ENCODE measurements at places on chromosomes 2 and 18.

DNA sequence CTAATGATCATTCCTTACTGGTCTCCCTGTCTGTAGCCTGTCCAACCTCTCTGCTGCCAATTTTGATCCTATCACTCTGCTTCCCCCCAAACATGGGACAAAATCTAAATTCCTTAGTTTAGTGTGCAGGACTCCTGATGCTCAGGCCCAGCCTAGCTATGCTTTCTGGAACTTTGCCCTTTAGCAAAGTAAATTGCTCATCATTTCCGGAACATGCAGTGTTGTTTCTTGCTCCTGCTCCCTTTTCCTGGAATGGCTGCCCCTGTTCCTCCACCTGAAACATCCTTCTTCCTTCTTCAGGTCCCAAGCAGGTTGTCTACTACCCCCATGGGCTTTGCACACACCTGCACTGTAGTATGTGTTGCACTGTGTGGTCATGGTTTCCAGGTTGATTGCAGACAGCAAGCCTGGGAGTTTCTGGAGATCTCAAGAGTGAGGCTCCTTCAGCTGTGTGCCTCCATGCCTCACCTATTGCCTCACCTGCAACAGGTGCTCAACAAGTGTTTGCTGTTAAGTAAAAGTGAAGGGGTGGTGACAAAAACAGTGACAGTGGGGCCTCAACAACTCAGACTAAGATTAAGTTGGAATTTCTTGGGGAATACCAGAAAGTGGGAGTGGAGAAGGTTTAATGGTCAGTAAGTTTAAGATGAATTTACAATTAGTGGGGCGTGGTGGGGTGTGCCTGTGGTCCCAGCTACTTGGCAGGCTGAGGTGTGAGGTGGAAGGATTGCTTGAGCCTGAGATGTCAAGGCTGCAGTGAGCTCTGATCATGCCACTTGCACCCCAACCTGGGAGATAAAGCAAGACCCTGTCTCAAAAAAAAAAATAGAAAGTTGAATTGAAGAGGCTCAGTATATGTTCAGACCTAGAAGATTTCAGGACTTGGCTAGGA lies 120.0 kb downstream of the DNAH6 start:
- no peak for DNase-seq

DNA sequence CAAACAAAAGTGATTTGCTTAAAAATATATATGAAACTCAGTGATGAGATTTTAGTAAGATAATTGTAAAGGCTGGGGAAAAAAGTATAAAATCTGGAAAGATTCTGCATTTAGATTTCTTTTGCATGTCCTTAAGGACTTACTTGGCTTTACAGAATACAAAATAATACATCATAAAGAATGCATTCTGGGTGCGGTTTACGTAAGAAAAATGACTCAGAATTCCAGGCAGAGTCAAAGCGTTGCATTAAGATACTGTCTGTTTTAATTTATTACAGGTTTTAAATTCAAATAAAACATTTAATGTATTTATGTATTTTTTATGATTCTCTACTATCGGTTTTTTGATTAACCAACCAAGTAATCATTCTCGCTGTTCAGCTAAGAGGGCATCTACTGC lies 178.0 kb downstream of the SH3BP4 start:
- no peak for DNase-seq

- no peak for DNase-seq
Measured at GRCh38 chr18:61554117-61554776, 221.0 kb downstream of the CDH20 start.

DNA sequence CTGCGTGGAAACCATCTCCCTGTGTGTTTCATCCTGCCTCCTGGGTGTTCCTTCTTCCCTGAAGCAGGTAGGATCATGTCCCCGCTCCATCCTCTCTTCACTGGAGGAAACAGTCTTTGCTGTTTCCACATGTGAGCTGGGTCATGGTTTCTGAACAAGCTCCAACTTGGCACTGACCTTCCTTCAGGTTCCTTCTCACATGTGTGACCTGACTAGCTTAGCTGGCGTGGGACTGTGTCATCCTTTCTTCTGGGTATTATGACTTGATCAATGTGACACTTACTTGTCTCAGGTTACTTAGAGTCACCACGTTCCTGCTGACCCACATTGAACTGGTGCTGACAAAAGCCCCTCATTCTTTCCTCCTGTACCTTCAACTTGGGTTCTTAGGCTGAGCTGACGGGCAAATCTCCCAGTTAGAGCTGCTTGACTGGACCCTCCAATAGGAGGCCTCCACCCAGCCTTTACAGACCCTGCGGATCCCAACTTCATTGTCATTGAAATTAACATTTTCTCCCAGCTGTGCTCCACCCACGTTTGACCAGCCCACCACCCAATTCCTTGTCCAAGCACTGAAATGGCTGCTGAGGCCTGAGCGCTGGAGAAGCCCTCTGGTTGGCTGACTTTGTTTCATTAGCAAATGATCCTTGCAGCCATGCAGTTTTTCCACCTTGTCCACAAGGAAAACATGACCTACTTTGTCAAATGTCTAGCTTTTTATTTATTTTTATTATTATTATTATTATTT lies 128.1 kb downstream of the DDX1 start:
- DNase-seq = no peak

GRCh38 chr2:56179931-56180330 lies 3.9 kb upstream of the CCDC85A start:
- no peak for DNase-seq

GRCh38 chr2:180110469-180110868 lies 103.4 kb upstream of the CWC22 start:
- no peak for DNase-seq

- DNase-seq = no peak
Measured at GRCh38 chr2:242034138-242034537, 164.6 kb downstream of the RTP5 start.

DNA sequence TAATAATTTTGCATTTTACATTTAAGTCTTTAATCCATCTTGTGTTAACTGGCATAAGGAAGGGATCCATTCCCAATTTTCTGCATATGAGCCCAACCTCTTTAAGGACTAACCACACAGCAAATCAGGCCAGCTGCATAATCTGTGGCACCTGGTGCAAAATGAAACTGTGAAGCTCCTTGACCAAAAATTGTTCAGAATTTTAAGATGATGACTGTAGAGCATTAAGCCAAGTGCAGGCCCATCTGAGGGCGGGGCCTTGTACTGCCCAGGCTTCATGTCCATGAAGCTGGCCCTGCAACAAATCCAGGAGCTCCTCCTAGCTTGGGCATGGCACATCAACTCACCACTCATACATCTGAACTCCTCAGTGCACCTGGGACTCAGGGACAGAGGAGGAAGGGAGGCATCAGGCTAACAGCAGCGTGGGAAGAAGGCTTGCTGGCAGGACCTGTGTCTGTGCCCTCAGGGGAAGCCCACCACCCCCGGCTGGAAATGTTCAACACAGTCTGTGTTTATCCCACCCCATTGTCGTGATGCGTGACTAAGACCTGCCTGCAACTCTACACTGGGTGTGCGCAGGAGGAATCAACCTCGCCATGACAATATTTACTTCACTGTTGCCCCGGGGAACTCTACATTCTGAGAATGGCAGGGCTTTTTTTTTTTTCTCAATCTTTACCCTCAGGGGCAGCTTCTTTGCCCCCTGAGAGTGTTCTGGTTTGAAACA lies 128.9 kb upstream of the SIX2 start:
- no peak for DNase-seq

DNA sequence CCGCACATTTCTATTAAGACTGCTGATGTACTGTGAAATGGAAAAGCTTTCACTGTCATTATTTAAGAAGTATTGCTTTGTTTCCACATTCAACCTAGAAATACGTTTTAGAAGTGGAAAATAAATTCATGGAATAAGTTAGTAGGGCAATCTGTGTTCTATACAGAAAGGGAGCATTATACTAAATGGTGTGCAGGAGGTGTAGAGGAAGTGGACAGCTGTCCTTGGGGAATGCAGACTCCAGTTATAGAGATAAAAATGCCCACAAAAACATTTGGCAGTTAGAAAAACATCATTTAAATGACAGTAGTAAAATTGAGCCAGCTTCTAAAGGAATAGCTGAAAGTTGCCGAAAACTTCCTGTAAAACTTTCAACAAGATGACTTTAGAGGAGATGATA lies 46.8 kb downstream of the PIK3C3 start:
- no peak for DNase-seq

GRCh38 chr2:226984750-226985582 lies 149.1 kb downstream of the RHBDD1 start:
- peak; percentile 54 for DNase-seq

- DNase-seq = no peak
Measured at GRCh38 chr2:234684466-234684865, 187.6 kb upstream of the ARL4C start.

GRCh38 chr2:239719791-239720360 lies 305.3 kb downstream of the NDUFA10 start:
- DNase-seq = no peak

- DNase-seq = no peak
Measured at GRCh38 chr2:152715854-152716428, 1.3 kb downstream of the PRPF40A start.

DNA sequence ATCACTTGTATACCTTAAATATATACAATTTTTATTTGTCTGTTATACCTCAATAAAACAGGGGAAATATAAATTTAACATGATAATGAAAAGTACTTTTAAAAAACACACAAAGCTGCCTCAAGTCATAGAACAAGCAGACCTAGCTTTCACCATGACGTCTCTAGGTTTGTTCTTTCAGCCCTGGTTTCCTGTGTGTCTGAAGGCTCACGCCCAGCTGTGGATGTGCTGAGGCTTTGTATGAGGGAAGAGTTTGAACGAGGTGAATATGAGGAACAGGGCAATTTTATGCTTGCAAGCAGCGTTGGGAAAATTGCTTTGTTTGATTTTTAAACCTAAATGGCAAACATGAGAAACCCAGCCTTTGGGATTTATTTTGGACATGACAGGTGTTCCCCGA lies 15.3 kb downstream of the SH3RF3 start:
- DNase-seq = no peak

GRCh38 chr18:10168477-10168876 lies 254.7 kb downstream of the VAPA start:
- DNase-seq = no peak

DNA sequence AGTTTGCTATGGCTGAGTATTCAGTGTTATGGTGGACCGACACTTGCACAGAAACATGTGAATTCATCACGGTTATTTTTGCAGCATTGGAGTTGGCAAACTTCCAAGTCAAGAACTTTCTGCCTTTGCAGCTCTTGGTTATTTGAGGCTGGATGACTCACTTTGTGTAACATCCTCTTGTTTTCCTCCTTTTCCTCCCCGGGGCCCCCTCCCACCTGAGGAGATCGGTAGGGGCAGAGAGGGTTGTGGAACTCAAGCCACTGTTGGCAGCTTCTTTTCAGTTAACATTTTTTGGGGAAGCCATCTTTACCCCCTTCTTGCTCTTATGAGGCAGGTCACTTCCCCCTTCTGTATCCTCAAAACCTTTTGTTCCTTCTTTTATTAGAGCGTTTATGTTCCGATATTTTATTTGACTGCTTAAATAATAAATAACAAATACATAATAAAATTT lies 48.6 kb downstream of the DDX1 start:
- DNase-seq = peak; percentile 31

Measured in fibroblast of skin of left biceps (primary cell).